ENCODE measurements at places on chromosomes 12 and 14.

DNA sequence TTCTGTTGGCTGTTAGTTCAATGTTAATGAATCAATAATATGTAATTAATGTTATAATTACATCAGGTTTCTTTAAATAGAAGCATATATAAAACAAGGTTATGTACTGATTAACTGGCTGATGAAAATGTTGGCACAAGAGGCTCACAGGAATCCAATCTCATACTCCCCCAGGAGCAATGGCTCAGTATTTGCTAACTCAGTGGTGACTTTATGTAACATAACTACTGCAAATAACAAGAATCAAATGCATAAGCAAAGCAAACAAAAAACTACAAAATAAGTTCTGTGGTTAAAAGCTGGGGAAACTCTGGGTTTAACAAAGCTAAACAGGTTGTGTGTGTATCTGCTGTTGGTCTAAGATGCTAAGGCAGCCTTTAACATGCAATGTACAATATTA is 27.7 kb upstream of the BBS10 start:
- DNase-seq, result no peak

DNA sequence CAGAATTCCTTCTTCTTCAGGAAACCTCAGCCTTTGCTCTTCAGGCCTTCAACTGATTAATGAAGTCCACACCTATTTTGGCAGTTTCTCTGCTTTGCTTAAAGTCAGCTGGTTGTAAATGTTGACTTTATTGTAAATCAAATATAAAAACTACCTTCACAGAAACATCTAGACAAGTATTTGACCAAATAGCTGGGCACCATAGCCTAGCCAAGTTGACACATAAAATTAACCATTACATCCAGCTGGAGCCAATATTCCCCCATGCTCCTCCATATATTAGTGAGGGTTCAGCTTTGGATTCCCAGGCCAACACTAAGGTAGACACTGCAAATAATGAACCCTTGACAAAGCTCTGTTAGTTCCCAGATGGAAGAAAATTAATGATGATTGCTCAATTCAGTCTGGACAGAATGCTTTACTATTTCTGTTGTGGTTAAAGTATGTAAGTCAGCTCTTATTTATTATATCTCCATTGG is 125.5 kb downstream of the ZFP36L1 start:
- DNase-seq, result no peak

DNA sequence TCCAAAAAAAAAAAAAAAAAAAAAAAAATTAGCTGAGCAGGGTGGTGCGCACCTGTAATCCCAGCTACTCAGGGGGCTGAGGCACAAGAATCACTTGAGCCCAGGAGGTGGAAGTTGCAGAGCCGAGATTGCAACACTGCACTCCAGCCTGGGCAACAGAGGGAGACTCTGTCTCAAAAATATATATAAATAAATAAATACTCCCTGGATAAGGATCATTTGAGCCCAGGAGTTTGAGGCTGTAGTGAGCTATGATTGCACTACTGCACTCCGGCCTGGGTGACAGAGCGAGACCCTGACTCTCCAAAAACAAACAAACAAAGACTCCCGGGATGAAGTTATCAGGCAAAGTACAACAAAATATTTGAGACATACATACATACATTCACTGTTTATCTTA is 3.3 kb upstream of the NAA25 start:
- DNase-seq, result no peak

DNA sequence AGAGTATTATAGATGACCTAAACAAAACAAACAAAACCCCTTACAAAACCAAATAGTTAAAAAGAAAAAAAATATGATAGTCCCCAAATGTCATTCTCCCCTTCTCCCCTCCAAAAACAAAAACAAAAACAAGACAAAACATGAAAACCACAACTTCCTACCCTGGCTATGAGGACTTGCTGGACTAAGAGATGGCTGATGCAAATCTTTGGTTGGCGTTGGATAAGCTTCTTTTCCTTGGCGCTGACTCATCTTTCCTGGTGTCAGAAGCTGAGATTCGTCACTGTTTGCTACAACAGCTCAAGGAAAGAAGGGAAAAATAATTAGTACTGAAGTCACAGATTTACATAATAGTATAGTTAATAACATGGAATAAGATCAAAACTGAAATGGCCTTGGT is 102.5 kb upstream of the BBS10 start:
- DNase-seq, result no peak

GRCh38 chr12:93796729-93797128 is 119.6 kb downstream of the CRADD start:
- no peak for DNase-seq

DNA sequence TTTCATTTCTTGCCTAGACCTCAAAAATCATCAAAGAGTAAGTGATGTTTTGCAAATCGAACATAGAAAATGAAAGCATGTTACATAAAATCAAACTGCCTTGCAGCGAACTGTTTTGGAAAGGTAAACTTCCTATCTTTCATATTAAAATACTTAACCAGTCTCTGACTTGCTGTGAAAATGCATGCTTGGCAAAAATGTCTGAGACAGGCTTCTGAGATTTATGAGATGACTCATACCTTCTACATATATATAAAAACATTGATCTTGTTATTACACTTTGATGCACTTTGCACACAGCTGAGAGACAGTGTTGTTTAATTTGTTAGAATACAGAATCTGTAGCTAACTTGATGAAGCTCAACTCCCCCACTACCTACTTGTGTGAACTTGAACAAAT is 179.1 kb downstream of the KITLG start:
- no peak for DNase-seq

- DNase-seq, result no peak
Observed at GRCh38 chr14:57462551-57462950, 31.1 kb downstream of the CCDC198 start.

GRCh38 chr12:47094804-47095203 is 15.0 kb upstream of the AMIGO2 start:
- DNase-seq, result no peak

Measured in SHP77 treated with DMSO at 0.1 percent for 48 hours (cell line).